Coronary artery (tissue), 2 donors: ENCODE measurements at places on chromosomes 11 and 22.

- no peak for DNase-seq
These were observed 24.6 kb upstream of the LRRC32 start for GRCh38 chr11:76695133-76695532.

DNA sequence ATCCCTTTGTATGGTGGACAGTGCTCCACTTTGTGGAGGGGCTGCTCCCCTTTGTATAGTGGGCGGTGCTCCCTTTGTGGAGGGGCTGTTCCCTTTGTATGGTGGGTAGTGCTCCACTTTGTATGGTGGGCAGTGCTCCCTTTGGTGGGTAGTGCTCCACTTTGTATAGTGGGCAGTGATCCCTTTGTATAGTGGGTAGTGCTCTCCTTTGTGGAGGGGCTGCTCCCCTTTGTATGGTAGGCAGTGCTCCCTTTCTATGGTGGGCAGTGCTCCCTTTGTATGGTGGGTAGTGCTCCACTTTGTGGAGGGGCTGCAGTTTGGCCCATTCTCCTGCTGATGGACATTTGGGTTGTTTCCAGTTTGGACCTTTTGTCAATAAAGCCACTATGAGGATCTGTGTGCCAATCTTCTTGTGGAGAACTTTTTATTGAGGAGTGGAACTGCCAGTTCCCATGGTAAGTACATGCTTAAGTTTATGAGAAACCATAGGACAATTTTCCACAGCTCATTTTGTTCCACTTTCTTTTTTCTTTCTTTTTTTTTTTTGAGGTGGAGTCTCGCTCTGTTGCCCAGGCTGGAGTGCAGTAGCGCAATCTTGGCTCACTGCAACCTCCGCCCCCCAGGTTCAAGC lies 4.6 kb upstream of the TALDO1 start:
- no peak for DNase-seq

DNA sequence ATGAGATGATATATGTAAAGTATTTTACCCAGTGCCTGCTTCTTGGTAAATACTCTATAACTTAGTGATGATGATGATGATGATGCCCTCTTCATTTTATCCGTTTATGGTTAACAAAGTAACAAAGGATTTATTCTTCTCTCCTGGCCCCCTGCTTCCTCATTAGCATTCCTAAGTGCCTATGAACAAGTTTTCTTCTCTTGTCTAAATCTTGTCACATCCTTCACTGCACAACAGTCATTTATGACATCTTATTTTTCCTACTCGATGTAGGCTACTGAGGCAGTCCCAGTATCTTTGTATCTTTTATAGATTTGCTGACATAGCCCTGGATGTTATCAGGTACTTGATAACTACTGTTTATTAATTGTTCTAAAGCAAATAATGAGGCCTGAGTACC lies 754.4 kb upstream of the ARHGAP42 start:
- no peak for DNase-seq

DNA sequence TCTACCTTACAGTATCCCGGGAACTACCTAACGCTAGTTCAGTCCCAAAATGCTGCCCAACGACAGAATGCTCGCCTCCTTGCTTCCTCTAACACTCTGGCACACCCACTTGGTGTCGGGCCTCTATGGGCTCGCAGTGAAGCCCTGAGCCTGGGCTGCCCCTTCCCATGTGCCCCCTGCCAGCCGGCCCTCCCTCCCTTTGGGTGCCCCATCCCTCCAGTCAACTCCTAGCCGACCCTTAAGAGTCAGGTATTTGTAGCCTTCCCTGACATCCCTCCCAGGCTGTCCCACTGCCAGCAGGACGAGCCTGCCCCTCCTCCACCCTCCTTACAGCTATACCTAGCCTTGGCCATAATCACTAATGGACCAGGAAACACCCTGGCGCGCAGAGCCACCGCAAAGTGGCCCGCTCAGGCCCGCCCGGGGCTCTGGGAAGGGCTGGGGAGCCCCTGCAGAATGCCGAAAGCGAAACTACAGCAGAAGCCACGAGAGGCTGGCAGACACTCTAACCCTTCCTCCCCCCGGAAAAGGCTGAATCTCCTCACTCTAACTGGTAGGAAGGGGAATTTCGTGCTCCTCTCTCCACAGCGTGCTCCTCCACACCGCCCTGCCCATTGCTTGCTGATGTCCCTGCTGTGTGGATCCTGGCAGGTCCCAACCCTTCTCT lies 8.2 kb downstream of the CBX7 start:
- DNase-seq, result no peak

DNA sequence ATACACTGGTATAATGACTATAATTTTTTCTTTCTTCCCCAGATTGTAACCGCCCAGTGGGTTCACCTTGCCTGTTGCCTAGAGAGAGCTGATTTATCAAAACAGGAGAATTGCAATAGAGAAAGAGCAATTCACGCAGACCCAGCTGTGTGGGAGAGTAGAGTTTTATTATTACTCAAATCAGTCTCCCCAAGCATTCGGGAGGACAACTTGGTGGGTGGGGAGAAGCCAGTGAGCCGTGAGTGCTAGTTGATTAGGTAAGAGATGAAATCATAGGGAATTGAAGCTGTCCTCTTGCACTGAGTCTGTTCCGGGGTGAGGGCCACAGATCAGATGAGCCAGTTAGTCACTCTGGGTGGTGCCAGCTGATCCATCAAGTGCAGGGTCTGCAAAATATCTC lies 73.2 kb downstream of the SLC35F2 start:
- DNase-seq, result no peak

- DNase-seq, result no peak
These were observed 1086.3 kb downstream of the FAM181B start for GRCh38 chr11:81647374-81647773.

DNA sequence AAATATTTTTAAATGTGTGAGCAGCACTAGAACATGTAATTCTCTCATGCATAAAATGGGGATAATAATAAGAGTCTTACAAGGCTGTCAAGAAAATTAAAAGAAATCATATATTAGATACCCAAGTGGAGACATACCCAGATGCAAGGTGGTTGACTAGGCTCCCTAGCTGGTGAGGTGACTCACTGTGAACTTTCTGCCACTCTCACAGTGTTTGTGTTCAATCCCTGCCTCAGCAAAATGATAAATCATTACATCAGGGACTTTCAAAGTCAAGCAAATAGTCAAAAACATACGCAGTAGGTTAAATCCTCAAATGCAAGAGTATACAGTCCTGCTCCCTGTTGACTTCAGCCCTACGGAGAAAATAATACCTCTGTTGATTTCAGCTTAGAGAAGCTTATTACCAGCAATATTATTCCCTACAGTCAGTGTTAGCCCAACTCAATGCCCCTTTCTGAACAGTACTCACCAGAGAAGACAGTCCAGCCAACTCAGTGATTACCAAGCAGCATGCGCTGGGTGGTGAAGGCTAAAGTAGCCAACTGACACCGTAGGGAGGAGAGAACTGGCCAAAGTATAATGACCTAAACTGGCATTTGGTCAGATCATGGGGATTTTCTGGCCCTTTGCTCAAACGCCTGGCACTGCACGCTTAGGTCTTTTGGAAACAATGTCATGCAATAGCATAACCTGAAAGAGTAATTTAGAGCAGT lies 73.1 kb upstream of the BARX2 start:
- no peak for DNase-seq

DNA sequence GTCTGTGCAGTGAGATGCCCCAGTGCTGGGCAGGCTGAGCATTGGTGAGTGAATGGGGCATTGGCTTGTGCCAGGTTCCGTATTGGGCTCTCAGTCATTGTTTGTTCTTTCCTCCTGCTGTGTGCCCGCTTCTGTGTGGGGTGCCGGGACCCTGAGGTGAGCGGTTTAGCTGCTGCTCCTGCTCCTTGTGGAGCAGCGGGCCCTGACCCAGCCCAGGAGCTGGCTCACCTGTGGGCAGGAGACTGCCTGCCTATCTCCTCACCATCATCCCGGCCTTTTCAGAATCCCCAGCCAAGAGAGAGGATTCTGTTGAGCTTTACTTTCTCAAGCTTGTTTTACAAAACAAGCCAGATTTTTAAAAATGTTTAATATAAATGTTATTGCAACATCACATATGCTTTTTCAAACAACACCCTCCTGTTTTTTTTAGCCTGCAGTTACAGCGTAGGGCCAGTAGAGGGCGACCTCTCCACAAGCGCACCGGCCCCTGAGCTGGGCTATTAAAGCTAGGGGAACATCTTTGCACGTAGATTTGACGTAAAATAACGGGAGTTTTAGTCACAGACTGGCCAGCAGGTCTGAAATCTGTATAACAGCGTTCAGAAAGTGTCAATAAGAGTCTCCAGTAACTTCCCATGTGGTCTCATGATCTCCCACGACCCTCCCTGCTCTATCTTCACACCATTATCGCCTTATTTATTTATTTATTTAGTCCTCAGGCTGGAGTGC lies 25.1 kb upstream of the RELT start:
- DNase-seq, result no peak

DNA sequence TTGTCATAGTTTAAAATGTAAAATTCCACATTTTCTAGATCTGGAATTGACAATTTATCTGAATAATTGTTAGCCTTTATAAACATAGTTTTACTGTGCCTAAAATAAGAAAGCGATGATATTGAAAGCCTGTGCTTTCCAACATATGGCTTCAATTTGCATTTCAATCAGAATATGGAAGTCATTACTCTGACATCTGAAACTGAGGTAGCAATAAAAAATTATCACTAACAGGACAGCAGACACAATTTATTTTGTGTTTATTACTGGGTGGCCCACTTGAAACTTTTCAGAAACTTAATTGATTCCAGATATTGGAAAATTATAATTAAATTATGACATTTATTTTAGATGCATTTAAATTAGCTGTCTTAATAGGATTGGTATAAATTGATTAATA lies 78.5 kb downstream of the TMEM135 start:
- no peak for DNase-seq

GRCh38 chr11:131977854-131978253 lies 607.4 kb downstream of the NTM start:
- no peak for DNase-seq

DNA sequence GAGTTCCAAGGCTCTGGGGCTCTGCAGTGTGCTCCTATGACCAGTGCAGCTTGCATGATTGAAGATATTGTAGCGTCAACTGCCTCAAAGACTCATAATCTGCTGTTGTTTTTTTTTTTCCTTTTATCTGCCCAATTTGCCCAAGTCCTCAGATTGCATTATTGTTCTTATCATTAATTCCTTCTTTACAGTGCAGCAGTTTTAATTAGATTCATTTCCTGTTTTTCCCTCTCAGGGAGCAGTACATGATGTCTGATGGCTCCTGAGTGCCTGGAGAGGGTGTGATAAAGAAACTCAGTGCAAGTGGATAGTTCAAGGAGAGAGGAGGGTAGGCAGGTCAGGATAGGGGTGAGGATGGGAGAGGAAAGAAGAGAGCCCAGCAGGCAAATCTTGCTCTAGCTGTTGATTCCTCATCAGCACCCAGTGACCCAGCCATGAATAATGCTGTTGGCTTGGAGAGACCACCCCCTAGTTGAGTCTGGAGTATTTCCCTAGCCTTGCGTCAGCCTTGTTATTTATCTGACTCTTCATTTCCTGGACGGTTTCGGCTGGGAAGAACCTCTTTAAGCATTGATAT lies 219.6 kb upstream of the SESN3 start:
- no peak for DNase-seq

GRCh38 chr11:117511483-117511930 lies 183.9 kb downstream of the CEP164 start:
- DNase-seq, result no peak

DNA sequence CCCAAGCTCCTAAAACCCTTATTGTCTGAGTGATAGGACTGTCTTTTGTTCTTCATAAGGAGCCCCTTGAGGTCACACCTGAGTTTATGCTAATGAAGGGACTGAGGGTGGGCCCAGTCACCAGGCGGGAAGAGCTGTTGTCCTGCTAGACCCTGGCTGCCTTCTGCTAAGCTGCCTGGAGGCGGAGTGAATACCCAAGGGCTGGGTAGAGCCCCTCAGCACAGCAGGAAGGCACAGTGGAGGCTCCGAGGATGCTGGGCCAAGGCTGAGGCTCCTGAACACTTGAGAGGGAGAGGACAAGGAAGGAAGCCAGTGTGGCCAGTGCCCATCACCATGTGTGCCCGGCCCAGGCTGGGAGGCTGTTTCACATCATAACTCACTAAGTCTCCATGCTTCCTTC lies 4.8 kb upstream of the PHF21B start:
- no peak for DNase-seq

DNA sequence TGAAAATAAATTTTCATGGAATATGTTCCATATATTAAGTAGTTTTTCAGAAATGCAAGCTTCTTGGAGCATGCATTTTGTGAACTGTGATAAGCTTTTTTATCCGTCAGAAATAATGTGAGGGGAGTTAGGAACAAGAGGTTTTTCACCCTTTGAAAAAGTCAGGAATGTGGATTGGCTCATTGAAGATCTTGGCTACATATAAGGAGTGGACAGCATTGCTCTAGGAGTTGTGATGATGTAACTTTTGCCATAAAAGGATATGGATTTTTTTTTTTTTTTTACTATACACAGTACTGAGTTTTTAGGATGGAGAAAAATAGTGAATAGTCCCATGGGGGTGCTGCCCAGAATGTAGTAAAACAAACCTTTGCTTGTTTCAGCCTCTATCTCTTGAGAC lies 180.2 kb downstream of the NAV2 start:
- no peak for DNase-seq

- DNase-seq, result no peak
These were observed 20.3 kb downstream of the TMPRSS5 start for GRCh38 chr11:113685654-113686359.

- no peak for DNase-seq
These were observed 83.8 kb upstream of the MYOD1 start for GRCh38 chr11:17635551-17635938.

GRCh38 chr22:20247010-20247505 lies 21.1 kb downstream of the RTN4R start:
- no peak for DNase-seq

- no peak for DNase-seq
These were observed 46.1 kb downstream of the NELL1 start for GRCh38 chr11:20715464-20715863.

DNA sequence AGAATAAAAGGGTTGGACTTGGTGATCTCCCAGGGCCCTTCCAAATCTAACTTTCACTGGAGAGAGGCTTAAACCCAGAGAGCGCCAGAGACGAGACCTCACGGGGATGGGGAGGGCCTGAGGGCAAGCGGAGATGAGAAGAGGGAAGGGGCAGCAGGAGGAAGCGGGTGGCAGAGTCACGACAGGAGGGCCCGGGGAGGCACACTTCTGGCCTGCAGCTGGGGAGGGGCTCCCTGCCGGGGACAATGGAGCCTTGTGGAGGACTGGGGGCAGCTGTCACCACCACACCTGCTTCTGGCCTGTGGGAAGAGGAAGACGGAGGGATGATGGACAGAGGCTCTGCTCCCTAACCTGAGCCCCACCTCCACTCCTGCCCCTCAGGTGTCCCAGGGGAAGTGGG lies 40.2 kb downstream of the PDE2A start:
- DNase-seq, result no peak
